ENCODE measurements at places on chromosomes 1 and 21.
A peak's percentile ranks its signal among the peaks of the same experiment; 100 is the strongest.

GRCh38 chr1:96968983-96969382 is 247.4 kb downstream of the PTBP2 start:
- DNase-seq: no peak

DNA sequence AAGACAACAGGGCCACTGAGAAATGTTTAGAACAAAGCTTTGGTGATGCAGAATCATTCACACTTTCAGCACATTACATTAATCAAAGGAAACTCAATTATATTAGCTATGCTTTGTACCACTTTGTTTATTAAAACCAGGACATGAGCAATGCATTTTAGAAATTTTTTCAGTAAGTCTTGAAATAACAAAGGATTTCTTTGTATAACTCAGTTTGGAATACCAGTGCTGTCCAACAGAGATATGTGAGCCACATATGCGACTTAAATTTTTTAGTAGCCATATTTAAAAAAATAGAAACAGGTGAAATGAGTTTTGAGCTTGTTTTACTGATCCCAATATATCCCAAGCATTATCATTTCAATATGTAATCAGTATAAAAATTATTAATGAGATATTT is 18.8 kb upstream of the F3 start:
- DNase-seq: no peak

GRCh38 chr1:60880202-60880601 is 202.2 kb upstream of the NFIA start:
- DNase-seq: no peak

DNA sequence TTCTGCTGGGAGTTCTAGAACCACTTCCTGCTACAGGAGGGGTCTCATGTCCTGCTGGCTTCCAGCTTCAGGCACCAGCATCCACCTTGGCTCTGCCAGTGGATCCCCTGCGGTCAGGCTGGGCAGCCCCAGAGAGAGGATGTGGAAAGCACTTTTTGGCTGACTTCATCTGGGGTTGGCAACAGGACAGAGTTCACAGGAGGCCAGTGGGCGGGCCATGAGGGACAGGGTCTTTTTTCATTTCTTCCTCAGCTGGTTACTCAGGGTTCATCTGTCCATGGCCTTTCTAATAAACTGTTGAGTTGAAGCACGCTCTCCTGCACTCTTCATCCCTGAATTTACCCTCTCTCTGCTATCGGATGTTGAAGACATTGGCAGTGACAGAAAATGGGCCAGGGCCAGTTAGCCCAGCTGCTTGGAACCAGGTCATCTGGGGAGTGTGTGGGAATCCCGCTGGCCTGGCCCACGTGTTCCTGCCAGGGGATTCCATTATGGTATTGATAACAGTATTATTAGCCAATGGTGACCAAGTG is 45.2 kb downstream of the RPS6KA1 start:
- DNase-seq: no peak

GRCh38 chr1:167661527-167662426 is 31.7 kb downstream of the RCSD1 start:
- no peak for DNase-seq

DNA sequence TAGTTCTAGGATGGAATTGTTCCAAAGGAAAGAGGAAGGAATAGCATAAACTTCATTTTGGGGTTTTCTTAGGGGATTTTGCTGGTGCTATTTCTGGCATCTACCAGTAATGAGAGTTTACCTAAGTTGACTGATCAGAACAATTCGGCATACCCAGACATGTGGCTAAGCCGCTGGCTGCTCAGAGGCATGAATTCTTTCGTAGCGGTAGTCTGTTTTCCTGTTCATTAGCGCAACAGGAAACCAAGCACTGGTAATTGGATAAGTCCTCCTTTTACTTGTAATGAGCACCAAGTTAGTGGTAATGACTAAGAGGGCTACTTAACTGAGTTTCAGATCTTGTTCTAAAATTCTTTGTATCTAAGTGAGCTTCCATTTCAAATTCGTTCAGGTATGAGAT is 38.6 kb downstream of the C21orf91 start:
- DNase-seq: no peak

GRCh38 chr1:207814469-207814868 is 62.6 kb downstream of the CD46 start:
- no peak for DNase-seq

DNA sequence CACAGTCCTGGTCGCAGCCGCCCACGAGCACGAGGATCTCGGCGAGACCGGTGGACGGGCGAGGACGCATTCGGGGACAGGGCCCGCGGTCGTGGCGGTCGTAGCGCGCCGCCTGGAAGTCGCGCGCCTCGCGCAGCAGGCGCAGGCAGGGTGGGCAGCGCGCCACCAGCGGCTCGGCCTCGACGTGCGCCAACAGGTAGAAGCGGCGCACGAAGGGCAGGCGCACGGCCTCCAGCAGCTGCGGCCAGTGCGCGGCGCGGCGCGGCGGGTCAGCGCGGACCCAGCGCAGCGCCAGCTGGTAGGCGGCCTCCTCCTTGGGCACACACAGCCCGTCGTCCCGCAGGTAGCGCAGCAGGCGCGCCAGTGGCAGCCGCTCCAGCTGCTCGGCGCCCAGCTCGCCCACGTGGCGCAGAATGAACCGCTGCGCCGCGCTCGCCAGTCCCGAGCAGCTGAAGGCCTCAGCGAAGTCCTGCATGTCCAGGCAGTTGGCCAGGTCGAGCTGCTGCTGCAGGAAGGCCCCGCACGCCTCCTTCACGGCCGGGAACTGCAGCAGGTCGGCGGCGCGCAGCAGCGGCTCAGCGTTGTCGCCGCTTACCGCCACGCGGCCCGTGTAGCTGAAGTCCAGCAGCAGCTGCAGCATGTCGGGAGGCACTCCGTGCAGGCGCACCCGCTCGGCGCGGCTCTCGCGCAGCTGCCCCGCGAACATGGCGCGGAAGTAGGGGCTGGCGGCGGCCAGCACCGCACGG is 573 bp downstream of the KLHL21 start:
- DNase-seq: peak; percentile 38

- DNase-seq: no peak
Observed at GRCh38 chr21:35399706-35400105, 350.6 kb upstream of the RUNX1 start.

DNA sequence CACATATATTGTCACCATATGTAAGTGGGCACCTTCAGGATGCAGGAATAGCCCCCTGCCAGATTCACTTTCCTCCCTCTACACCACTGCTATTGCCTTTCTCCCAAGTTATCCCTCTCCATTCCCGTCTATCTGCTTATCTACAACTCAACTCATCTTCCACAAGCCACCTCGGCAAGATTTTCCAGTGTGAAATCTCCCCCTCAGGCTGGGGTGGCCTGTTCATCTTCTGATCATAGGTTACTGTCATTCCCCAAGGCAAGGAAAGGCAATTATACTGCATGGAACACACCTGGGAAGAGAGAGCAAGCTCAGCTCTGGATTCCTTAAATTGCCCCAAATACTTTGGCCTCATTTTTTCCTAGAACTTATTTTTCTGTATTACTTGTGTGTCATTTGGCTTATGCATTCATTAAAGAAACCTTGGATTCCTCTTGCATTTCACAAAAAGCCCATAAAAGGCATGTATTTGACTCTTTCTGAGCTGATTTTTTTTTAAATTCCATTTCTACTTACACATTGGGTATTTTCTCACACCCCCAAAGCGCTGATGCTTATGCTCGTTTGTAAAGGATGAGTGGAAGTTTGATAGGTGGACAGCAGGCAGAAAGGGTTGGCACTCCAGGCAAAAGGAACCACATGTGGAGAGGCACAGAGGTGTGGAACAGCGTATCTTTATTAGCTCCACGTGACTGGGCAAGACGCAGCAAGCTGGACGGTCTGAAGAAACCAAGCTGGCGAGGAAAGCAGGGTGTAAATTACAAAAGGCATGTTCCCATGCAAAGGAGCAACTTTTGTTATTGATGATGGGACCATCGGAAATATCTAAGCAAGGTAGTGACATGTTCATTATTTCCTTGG is 169.7 kb upstream of the RAB4A start:
- no peak for DNase-seq

- no peak for DNase-seq
Observed at GRCh38 chr1:58823481-58824010, 39.7 kb upstream of the JUN start.

- peak; percentile 54 for DNase-seq
Observed at GRCh38 chr1:12615865-12616708, 1.9 kb downstream of the DHRS3 start.

DNA sequence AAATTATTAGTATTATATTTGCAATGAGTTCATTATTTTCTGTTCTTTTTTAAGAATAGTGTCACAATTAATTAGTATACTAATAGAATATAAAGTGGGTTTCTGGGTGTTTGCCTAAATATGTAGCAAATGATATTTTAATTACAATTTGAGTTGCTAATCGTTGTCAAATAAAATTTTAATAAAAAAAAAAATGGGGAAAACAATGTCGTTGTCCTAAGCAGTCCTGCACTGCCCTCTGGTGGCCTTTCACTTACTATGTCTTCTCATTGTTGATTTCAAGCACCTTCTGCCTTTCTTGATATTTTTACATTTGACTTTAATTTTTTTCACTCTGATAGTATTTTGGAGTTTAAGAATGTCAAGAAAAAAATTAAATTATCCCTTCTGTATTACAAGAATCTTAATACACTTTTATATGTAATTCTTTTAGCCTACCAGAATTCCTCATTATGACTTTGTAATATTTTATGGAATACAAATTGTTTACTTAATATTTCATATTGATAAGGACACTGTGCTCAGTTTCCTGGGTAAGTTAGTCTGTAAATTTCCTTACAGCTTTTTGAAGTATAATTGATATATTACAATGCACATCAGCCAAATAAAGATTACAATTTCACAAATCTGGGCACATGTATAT is 104.5 kb upstream of the FMN2 start:
- peak; percentile 6 for DNase-seq

DNA sequence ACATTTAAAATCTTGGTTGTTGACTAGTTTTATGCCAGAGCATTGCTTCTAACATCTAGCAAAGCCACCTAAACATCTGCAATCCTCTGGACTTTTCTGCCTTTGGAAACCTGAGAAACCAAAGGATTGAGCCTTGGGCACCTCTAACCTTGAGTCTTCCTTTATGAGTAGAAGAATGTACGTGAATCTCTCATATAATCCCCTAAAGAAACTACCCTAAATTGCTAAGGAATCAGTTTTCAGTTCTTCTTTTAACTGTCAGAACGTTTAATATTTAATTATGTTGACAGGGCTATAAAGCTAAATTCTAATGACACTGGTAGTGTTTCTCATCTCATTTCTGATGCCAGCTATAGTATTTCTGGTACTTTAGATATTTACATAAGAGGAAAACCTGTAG is 997.3 kb downstream of the AMY1C start:
- DNase-seq: no peak

DNA sequence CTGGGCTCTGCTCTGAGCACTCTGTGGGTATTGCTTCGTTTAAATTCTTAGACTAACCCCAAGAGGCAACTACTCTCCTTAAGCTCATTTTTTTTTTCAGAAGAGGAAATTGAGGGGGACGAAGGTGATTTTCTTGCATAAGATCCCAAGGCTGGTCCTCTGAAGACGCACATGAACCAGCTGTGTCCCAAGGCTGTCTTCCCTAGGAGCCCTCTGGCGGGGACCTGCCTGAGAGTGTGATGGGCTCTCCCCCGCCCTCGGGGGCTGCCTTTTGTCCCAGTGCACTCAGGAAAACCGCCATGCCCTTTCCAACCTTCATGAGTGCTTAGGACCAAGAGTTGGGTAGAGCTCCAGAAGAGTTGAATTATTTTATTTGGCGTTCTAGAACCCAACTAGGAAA is 21.7 kb downstream of the UMODL1 start:
- DNase-seq: no peak

DNA sequence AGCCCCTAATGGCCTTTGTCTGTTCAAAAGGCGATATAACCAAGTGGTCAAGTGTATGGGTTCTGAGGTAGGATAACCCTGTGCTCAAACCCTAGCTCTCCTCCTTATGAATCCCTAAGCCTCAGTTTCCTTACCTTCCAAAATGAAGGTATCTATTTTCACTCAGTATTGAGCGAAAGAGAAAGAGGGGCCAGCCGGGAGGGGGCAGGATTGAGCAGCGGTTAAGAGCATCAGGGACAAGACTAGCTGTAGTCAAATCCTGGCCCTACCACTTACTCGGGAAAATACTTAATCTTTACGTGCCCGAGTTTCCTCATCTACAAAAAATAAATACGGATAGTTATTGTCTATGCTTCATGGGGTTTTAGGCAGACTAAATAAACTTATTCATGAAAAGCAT is 25.7 kb downstream of the LY9 start:
- DNase-seq: no peak

- DNase-seq: peak; percentile 4
Observed at GRCh38 chr1:115642168-115643072, 650 bp downstream of the VANGL1 start.

DNA sequence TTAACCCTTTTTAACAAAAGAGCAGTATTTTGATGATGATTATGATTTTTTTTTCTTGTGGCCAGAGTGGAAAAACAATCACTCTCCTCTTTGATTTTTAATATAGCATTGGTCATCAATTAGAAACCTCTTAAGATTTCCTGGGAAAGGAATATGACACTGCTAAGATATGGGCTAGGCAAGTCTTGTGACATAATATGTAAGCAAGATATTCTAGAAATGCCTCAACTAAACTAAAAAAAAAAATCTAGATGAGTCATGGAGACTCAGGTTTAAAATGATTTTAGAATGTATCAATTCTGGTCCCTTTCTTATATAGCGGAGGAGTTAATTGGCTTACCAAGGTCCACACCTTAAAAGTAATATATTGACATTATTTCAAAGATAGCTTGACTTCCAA is 60.3 kb upstream of the JUN start:
- DNase-seq: no peak

GRCh38 chr1:175314300-175314699 is 121.7 kb upstream of the KIAA0040 start:
- DNase-seq: no peak
